ENCODE measurements at places on chromosomes 4 and X. TPM values are rescaled to one million over a fixed set of nuclear protein-coding genes. Genes with fewer than 3 reads are reported as not detected.

NAA11 gene
- total RNA-seq, result not detected

SCFD2 gene
- total RNA-seq, result 24.7 TPM

PAGE4 gene
- total RNA-seq, result not detected

SLC2A9 gene
- 8.1 TPM for total RNA-seq

SPRY1 gene
- 350 TPM for total RNA-seq

FGF5 gene
- total RNA-seq, result not detected

TIGD4 gene
- total RNA-seq, result 0.34 TPM
